ENCODE measurements at places on chromosomes 16 and 17.

GRCh38 chr17:70028397-70028796 is 46.6 kb upstream of the KCNJ16 start:
- H3K4me3 ChIP-seq: no peak overlapping the region
- H3K36me3 ChIP-seq: no peaks in the 10 kb centered on the region
- no peak for DNase-seq
- no peaks in the 10 kb centered on the region for H3K27me3 ChIP-seq
- no peaks in the 10 kb centered on the region for H3K4me1 ChIP-seq

- H3K27ac ChIP-seq: no peak overlapping the region
- no peak overlapping the region for H3K4me3 ChIP-seq
- no peak for DNase-seq
- H3K4me1 ChIP-seq: no peaks in the 10 kb centered on the region
- peaks cover 8% of the 10 kb centered on the region for H3K27me3 ChIP-seq
Observed at GRCh38 chr17:61574542-61575351, 16.3 kb downstream of the NACA2 start.

DNA sequence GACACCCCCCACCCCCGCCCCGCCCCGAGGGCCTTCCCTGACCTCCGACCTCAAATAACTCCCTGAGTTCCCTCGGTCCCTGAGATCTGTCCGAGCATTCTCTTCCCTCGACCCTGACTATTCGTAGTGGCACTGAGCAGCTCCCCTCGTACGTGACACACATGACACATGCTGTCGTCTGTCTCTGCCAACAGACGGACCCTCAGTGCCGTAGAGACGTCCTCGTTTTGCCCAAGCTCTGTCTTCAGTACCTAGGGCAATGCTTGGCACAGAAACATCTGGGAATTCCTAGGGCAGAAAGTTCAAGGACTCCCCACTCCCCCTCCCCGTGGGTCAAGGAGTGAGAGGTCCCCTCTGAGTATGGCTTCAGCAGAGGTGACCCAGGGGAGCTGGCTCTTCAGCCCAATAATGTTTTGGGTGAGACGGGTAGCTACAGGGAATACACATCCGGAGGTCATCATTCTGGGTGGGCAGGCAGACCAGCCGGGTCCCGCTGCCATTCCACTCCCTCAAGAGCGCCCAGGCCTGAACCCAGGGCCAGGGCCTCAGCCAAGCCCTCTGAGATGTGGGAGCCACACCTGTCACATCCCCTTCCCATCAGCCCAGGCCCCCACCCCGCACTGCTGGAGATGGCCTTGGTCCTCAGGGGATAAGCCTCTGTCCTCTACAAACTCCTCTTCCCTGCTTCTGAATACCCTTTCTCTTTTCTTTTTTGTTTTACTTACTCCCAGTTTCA is 671 bp upstream of the FADS6 start:
- no peaks in the 10 kb centered on the region for H3K4me1 ChIP-seq
- no peak for DNase-seq
- H3K4me3 ChIP-seq: peak overlapping the region; percentile 35

- H3K36me3 ChIP-seq: no peaks in the 10 kb centered on the region
- no peak for DNase-seq
- H3K27ac ChIP-seq: no peak overlapping the region
Observed at GRCh38 chr16:66996324-66996982, 8.1 kb downstream of the CES4A start.

DNA sequence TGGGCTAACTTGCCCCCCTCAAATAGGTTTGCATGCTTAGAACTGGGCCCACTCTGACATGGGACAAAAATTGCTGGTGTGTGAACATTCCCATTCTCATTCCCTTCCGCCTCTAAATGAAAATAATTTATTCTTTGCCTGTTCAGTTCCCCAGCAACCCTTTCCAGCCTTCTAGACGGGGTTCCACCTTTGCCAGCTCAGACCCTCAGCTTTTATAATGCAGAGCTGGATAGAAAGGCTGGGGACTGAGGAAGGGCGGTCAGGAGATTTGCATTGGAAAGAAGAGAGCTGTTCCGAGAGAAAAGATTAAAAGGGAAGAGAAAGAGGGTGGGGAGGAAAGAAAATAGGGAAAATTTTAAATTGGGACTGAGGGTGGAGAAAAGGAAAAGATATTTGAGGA is 151.1 kb upstream of the WSCD1 start:
- DNase-seq: no peak
- H3K36me3 ChIP-seq: no peaks in the 10 kb centered on the region
- H3K27ac ChIP-seq: no peak overlapping the region
- H3K27me3 ChIP-seq: peaks cover 2% of the 10 kb centered on the region
- H3K4me3 ChIP-seq: no peak overlapping the region

DNA sequence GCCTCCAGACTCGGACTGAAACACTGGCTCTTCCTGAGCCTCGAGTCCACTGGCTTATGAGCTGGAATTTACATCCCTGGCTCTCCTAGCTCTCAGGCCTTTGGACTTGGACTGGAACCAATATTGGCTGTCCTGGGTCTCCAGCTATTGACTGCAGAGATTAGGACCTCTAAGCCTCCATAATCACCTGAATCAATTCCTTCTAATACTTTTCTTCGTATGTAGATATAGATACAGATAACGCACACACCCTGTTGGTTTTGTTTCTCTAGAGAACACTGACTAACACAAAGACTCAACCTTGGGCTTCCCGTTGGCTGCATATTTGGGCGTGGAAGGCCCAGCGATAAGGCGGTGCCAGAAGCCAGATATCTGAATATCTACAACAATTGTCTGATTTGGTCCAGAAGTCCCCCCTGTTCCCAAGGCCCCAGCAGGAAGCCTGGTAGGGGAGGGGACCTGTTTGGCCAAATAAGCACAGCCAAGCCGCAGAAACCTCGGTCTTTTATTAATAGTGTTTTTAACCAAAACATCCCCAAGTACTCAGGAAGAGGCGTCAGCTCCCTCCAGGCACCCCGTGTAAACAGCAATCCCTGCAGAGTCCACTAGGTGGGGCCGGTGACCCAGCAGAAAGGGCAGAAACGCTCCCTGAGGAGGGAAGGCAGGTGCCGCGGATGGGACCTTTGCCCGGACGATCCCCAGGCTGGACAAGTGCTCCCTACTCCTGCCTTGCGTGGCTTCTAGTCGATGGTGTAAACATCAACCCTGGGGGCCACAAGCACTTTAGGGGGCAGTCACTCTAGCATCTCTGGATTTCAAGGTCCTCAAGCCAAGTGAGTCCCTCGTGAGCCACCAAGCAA is 57.0 kb downstream of the ABR start:
- H3K4me1 ChIP-seq: peaks cover 43% of the 10 kb centered on the region
- H3K36me3 ChIP-seq: no peaks in the 10 kb centered on the region
- peak overlapping the region; percentile 84 for H3K27ac ChIP-seq

DNA sequence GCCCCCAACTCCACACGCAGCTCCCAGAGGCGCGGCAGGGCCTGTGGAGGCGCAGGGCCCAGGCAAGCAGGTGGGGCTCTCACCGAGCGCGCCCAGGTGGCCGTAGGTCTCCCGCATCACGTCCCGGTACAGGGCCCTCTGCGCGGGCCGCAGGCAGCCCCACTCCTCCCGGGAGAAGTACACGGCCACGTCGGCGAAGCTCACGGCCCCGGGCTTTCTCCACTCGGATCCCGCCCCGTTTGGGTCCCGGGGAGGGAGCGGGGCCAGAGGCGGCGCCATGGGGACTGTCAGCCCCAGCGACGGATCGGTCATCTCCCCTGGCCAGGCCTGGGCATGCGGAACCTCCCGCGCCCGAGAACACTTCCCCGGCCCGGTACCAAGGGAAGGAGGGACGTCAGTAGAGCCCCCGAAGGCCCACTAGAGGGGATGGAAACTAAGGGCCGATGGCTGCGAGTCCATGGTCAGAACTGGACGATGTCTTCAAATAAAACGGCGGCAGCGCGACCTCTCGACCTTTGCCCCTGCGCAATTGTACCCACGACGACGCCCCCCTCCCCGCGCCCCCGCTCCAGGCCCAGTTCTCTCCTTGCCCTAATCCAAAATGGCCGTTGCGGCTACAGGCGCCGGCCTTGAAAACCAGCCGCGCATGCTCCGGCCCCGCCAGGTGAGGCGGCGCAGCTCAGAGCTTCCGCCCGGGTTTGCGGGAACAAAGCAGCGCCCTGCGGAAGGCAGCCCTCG is at the start of gene ZNF747:
Gene ZNF747, minus strand, starts transcription at position 491 of the 738 bp plus-strand sequence. Its CDS starts 179 bp downstream, at position 312.
- peak within 1 kb of the TSS; percentile 91 for H3K4me3 ChIP-seq
- H3K27me3 ChIP-seq: peaks cover 7% of the 10 kb centered on the region
- H3K4me1 ChIP-seq: peaks cover 27% of the 10 kb centered on the region
- DNase-seq: peak; percentile 91
- H3K36me3 ChIP-seq: peaks cover 5% of the 10 kb centered on the region

GRCh38 chr16:84507011-84507982 is 2.8 kb upstream of the MEAK7 start:
- H3K4me1 ChIP-seq: peaks cover 33% of the 10 kb centered on the region
- no peaks in the 10 kb centered on the region for H3K36me3 ChIP-seq
- H3K27ac ChIP-seq: no peak overlapping the region
- H3K27me3 ChIP-seq: peaks cover 6% of the 10 kb centered on the region
- no peak for DNase-seq

DNA sequence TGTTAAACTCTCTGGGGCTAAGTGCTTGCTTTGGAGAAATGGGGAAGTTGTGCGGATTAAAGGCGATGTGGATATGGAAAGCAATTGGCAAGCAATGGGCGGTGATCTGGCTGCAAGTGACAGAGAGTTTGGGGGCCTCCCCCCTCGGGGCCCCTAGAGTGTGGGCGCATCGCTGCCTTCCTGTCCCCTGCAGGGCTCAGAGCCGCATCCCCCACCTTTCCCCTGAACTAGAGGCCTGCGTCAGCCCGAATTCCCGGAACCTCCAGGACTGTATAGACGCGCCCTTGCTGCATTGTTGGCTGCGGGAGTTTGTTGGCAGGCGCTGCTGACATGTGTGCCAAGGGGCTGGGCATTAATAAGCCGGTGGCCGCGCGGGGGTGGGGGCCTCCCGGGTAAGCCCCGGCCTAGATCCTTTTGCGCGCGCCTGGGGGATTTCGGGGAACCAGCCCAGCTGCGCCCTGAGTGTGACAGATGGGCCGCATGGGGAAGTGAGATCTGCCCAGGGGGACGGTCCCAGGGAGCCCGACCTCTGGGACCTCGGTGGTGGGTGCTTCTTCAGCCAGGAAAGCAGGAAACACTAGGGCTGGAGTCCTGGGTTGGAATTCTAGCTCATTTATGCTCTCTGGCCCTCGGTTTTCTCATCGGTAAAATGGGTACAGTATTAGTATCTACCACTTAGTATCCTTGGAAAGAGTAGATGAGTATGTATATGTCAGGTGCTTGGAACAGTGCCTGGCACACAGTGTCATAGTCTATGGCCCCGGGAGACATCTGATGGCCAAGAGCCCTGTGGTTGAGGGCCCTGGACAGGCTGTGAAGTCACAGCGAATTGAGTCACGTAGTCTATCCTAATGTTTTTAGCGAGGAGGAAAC is 1.0 kb downstream of the EEF2K start:
- peaks cover 23% of the 10 kb centered on the region for H3K4me1 ChIP-seq
- H3K27ac ChIP-seq: peak overlapping the region; percentile 63
- peak; percentile 36 for DNase-seq
- H3K36me3 ChIP-seq: no peaks in the 10 kb centered on the region
- H3K27me3 ChIP-seq: peaks cover 3% of the 10 kb centered on the region

DNA sequence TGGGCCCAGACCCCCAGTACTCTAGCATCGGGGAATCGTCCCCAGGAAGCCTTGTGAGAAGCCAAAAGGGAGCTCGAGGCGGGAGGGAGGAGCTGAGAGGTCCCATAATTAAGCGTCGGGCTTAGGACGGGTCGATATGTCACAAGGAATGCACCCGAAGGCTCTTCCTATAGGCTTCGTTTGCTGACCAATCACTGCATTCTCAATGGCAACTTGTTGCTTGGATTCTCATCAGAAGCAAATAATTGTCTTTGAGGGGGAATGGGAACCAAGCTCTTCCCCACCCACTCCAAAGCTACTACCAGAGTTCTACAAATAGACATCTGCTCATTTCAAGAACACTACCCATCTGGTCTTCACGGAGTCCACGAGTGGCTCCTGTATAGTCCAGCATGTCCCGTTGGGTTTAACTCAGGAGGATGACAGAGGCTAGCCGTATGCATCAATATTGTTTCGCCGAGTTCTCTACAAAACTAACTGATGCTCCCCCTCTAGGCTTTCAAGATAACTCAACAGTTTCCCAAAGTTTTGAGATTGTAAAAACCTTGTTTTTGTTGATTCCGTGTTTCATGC is 628 bp upstream of the BLMH start:
- H3K4me3 ChIP-seq: no peak overlapping the region
- DNase-seq: no peak
- H3K27me3 ChIP-seq: peaks cover 6% of the 10 kb centered on the region
- peaks cover 5% of the 10 kb centered on the region for H3K36me3 ChIP-seq
- peak overlapping the region; percentile 60 for H3K27ac ChIP-seq

GRCh38 chr17:36791150-36791941 is 145.9 kb upstream of the LHX1 start:
- DNase-seq: no peak
- H3K36me3 ChIP-seq: no peaks in the 10 kb centered on the region
- no peaks in the 10 kb centered on the region for H3K4me1 ChIP-seq
- no peak overlapping the region for H3K4me3 ChIP-seq
- peaks cover 3% of the 10 kb centered on the region for H3K27me3 ChIP-seq
- no peak overlapping the region for H3K27ac ChIP-seq

- DNase-seq: no peak
- peaks cover 52% of the 10 kb centered on the region for H3K4me1 ChIP-seq
- peak within 1 kb of the TSS; percentile 82 for H3K27ac ChIP-seq
- peak within 1 kb of the TSS; percentile 68 for H3K4me3 ChIP-seq
- no peaks in the 10 kb centered on the region for H3K36me3 ChIP-seq
- H3K27me3 ChIP-seq: no peaks in the 10 kb centered on the region
Observed at GRCh38 chr16:30896261-30896888, at the start of gene CTF1. TSS of gene CTF1 (plus strand) at chr16:30896614. CDS start at chr16:30896644, 30 bp downstream.

GRCh38 chr17:42345396-42346073 is 42.7 kb downstream of the STAT3 start:
- no peaks in the 10 kb centered on the region for H3K27me3 ChIP-seq
- no peak overlapping the region for H3K27ac ChIP-seq
- H3K36me3 ChIP-seq: peaks cover 24% of the 10 kb centered on the region
- H3K4me3 ChIP-seq: no peak overlapping the region
- H3K4me1 ChIP-seq: peaks cover 60% of the 10 kb centered on the region

- peak overlapping the region; percentile 69 for H3K4me3 ChIP-seq
- no peak for DNase-seq
- H3K27me3 ChIP-seq: peaks cover 74% of the 10 kb centered on the region
- peak overlapping the region; percentile 65 for H3K27ac ChIP-seq
- peaks cover 36% of the 10 kb centered on the region for H3K4me1 ChIP-seq
Observed at GRCh38 chr16:3189869-3190268, 1.9 kb downstream of the OR1F1 start.

- no peak overlapping the region for H3K27ac ChIP-seq
- peaks cover 13% of the 10 kb centered on the region for H3K4me1 ChIP-seq
- H3K36me3 ChIP-seq: no peaks in the 10 kb centered on the region
- H3K27me3 ChIP-seq: peaks cover 24% of the 10 kb centered on the region
- no peak overlapping the region for H3K4me3 ChIP-seq
Observed at GRCh38 chr16:166375-167121, 770 bp downstream of the HBM start.

GRCh38 chr16:76194616-76195015 is 82.6 kb upstream of the CNTNAP4 start:
- no peaks in the 10 kb centered on the region for H3K36me3 ChIP-seq
- no peak overlapping the region for H3K4me3 ChIP-seq
- no peak for DNase-seq
- H3K27ac ChIP-seq: no peak overlapping the region

- DNase-seq: no peak
- H3K4me1 ChIP-seq: no peaks in the 10 kb centered on the region
- no peak overlapping the region for H3K27ac ChIP-seq
- peaks cover under 1% of the 10 kb centered on the region for H3K27me3 ChIP-seq
Observed at GRCh38 chr17:45986056-45986455, 13.0 kb upstream of the STH start.

GRCh38 chr16:53863861-53864260 is 159.9 kb downstream of the FTO start:
- no peaks in the 10 kb centered on the region for H3K27me3 ChIP-seq
- no peaks in the 10 kb centered on the region for H3K4me1 ChIP-seq
- no peak overlapping the region for H3K27ac ChIP-seq

Measured in immature natural killer cell (primary cell).